ENCODE measurements at places on chromosomes 16 and 17.
A peak's percentile ranks its signal among the peaks of the same experiment; 100 is the strongest.

GRCh38 chr17:21157586-21158370, 31.0 kb downstream of the DHRS7B start:
- DNase-seq, result no peak

DNA sequence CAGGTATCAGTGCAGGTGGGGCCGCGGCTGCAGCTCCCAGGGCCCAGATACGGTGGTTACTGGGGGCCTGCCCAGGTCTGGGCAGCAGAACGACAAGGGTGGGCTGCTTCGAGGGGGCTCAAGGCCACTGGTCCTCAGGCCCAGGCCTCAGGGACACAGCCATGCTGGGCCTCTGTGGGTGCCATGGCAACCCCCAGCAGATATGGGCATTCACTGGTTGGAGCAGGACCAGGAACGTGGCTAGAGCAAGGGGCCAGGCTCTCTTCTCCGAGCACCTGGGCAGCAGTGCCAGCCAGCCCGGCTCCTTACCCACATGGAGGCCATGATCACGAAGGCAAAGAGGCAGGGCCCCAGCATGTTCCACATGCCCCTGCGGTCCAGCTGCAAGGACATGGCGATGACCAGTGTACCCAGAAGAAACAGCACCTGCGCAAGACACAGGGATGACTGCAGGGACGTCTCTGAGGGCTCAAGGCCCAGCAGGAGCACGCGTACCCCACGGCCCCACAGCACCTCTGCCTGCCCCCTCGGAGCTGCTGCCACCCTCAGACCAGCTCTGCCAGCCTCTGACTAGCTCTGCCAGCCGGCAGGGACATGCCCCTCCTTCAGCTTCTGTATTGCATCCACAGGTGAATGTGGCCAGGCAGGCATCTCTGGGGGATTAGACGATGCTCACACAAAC, 2.1 kb upstream of the MRPL28 start:
- DNase-seq, result no peak

- no peak for DNase-seq
Measured at GRCh38 chr17:20925954-20926353, 116.9 kb downstream of the USP22 start.

- DNase-seq, result no peak
Measured at GRCh38 chr17:77801545-77802332, 156.8 kb upstream of the TNRC6C start.

DNA sequence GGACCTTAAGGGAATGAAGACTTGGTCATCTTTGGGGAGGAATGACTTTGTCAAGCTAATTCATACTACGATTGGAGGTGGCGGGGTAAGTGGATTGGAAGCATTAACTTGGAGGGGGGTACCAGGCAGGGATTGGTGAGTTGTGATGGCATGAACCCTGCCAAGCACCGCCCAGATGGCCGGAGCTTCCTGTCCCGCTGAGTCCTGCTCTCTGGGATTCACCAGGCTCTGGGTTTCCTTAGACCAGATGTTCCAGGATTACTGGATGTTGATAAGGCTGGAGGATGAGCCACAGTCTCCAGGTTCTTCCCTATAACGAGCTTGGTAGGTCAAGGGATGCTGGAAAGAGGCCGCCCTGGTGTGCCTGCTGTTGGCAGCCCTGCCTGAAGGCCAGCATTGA, 154.9 kb downstream of the SDK2 start:
- no peak for DNase-seq

DNA sequence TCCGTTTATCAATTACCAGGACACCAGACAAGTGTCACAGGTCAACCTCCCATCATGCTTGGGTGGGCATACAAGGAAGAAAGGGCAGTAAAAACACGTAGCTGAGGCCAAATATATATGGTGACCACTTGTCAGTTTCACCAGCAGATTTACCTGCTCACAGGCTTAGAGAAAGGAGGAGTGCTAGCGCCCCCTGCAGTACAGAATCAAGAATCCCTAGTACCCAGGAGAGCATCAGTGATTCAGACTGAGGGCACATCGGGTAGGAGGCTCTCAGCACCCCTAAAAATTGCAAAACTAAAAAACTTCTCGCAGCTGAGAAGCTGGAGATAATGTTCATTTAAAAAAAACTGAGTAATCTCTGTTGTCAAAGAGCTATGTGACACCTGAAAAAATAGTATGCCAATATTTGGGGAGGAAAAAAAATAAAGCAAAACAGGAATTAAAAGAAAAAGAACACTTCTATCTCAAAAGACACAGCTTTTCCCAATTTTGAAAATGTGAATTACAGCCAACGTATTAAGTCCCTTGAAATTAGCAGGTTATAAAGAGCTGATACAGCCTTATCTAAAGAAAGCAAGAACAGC, 21.2 kb upstream of the MON1B start:
- DNase-seq, result no peak

DNA sequence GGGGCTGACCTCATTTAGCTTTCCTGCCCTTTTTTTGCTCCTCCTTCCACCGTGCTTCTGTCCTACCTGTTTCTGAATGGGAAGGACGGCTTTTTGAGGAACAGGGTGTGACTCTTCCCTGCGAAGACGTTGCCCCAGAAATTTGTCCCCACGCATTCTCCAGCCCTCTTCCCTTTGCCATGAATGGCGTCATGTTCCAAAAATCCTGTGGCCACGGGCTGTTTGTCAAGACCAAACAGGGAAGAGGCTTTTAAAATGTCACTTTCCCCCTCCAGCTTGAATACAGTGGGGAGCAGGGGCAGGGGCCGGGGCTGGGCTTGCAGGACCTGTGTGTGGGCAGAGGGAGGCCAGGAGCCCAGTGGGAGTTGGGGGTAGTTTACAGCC, 13.9 kb downstream of the MPRIP start:
- DNase-seq, result no peak

DNA sequence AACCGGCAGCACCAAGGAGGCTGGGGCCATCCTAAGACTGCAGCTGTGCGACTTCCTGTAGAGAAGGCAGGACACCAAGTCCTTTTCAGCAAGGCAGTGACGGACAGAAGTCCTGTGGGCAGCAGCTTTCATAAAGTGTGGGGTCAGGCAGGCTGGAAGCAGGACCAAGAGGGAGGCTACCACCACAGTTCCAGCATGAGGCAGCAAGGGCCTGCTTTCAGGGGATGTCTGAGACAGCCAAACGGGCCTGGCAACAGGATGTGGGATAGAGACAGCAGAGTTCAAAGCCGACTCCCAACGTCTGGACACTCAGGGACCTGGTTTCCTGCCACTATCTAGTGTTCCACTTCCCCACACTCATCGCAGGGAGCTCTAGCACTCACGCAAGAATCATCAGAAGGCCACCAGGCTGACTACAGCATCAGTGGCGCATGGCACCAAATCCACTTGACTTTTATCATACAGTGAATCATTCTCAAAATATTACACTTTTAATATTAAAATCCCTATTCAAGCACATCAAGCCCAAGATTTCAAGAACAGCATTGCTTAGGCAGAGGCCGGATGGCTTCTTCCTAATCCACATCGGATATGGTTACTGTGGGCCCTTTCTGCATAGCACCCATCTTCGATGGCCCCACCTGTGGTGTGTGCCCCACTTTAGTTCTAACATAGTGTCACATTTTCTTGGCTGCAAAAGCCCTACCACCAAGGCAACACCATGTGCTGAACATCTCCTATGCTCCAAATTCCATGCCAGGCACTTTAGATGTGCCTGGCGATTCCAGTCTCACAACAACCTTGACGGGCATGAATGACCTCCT, 5.2 kb downstream of the USP7 start:
- no peak for DNase-seq

DNA sequence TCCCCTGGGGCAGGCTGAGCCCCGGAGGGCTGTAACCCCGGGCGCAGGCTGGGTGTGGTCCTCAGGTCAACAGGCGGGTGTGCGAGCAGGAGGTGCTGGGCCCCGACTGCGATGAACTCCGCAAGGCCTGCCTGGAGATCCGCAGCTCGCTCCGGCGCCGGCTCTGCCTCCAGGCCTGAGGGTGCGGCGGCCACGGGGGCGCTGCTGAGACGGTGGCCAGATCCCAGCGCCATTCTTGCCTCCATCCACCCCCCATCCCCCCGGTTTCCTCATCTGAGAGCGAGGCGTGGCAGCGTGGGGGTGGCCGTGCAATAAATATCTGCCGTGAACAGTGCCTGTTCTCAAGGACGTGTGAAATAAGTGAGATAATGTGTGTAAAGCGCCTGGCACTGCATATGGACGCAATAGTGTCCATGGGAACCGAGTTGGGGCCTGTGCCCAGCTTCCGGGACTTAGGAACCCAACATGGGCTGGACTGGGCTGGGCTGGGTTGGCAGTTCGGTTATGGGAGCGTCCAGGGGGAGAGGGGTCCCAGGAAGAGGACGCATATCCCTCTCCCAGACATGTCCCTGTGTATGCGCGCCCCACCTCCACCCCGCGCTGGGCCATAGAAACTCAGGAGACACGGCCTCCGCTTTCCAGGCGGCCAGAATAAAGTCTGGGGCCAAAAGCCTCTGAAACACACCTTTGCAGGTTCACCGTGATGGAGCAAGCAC, 15.0 kb downstream of the ZNF213 start:
- DNase-seq, result no peak

DNA sequence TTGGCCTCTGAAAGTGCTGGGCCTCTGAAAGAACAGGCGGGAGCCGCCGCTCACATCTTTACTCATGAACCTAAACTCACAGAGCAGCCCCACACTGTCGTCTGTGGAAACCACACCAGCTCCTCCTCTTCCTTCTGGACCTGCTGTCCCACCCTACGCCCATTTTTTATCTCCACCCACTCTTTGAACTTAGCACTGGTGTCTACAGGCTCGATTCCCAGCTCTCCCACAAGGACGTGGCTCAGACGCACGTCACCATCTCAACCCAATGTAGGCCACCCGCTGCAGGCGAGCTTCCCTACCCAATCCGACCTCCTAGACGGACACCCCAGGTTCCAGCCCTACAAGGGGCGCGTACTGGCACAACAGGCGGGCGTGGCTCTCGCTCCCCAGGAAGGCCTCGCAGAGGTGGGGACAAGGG, 62.2 kb downstream of the NXN start:
- no peak for DNase-seq

DNA sequence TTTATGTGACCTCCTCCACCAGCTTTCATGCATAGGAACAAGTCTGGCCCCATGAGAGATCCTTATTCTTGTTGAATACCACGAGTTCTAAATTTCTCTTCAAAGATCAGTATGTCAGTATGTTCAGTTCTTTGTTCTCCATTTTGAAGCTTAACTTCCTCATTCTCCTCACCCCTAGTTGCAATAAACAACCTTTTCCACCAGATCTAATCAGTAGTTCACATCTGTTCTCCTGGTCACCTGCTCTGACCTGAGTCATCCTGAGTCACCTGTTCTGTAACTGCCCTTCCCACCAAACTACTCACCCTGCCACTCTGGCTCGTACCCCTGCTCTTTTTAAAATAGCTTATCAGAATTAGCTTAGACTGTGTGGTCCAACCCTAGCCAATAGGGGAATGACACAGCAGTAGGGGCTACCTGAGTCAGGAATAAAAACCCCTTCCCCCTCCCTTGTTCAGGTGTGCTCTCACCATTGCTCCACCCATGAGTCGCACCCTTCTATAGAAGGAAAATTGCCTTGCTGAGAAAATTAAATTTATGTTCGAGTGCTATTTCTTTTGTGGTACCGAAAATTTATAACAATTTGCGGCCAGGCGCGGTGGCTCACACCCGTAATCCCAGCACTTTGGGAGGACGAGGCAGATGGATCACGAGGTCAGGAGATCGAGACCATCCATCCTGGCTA, 94.6 kb downstream of the EMP2 start:
- DNase-seq, result no peak

- DNase-seq, result no peak
Measured at GRCh38 chr17:39143552-39144093, 7.8 kb downstream of the PLXDC1 start.

DNA sequence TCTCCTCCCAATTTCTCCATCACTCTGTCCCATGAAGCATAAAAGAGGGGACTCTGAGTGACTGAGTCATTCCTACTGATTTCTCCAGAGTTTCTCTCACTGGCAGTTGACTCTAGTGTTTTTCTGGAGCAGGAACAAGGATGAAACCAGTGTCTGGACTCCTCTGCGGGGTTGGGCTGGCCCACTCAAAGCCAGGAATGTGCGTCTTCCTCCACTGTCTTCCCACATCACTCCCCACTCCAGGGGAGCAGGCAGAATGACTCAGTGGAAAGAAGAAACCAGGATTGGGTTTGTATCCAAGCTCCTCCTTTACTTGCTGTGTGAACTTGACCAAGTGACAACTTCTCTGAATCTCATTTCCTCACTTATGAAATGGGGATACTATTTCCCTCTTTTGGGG, 497.5 kb upstream of the SALL1 start:
- no peak for DNase-seq

DNA sequence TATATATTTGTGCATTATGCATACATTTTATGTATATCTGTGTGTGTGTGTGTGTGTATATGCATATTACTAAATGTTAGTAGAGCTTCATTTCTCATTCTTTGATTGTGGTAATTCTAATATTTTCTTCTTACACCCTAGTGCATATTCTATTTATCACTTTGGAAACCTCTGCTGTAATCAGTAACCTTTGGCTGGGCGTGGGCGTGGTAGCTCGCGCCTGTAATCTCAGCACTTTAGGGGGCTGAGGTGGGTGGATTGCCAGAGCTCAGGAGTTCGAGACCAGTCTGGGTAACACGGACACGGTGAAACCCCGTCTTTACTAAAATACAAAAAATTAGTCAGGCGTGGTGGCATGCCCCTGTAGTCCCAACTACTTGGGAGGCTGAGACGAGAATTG, 26.9 kb downstream of the CPSF4L start:
- DNase-seq, result no peak

DNA sequence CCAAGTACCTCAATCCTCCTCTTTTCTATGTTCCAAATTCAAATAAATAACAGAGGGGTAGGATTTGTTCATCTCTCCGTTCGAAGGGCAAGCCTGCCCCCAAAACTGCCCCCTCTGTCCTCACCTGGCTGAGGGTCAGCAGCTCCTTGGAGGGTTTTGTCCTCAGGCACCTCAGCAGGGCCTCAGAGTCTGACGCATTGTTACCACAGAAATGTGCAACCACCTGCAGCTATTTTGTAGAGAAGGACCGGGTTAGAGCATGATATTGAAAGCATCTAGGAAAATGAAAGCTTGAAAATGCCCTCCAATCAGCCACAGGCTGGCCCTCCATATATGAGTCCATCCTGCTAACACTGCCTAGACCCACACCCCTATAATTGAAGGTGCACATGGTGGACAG, 13.9 kb downstream of the CES5A start:
- no peak for DNase-seq

DNA sequence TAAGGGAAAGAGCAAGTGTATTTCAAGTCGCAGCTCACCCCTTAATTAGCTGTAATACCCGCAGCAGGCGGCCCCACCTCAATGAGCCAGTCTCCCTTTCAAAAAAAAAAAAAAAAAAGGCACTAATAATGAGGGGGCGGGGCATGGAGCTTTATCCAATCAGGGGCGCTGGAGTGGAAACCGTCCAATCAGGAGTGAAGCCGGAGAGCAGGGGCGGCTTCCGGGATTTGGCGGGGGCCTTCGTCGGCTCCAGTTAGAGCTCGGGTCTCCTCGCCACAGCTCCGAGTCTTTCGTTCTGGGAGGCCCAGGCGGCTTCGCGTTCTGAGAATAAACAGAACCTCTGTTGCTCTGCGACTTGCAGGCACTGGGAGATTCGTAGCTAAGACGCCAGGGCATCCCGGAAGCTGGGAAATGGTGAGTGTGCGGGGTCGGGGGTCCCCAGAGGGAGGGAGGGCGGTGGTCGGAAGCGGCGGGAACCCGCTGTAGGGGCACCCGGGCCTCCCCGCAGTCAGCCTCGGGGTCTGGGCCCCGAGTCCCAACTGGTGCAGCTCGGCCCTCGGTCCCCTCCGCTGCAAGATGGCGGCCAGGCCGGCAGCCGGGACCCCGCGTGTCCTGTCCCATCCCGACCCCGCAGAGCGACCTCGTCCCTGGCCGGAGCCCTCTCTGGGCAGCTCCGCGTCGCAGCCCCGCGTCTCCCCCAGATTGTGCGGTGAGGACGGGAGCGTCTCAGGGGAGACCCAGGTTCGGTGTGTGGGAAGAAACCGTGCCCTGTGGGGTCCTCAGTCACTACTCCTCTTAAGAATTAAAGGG, at the start of gene ZNF267:
TSS of gene ZNF267 (plus strand) at position 252 of the 810 bp plus-strand sequence. CDS start at position 412, 160 bp downstream.
- DNase-seq, result peak; percentile 63
